ENCODE measurements at places on chromosomes 3 and 15.

DNA sequence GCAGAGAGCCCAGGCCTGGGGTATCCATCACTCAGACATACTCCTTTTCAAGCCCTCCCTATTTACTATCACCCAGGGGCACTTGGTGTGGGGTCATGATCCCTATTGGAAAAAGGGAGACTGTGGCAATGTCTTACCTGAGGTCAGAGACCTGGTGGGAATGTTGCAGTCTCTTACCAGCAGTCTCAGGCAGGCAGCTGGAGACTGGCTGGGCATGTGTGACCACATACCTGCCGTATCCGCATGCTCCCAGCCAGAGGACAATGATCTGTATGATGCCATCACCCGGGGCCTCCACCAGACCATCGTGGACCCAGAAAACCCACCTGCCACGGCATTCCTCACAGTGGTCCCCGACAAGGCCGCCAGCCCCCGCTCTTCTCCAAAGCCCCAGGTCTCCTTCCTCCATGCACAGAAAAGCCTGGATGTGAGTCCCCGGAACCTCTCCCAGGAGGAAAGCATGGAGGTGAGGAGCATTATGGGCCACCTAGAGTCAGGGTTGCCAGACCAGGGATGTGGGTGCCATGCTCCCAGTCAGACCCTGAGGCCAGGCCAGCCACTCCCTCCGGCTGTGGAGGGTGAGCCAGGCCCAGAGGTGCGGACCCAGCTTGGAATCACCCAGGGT, 5.9 kb downstream of the SH2D7 start:
- no peak for DNase-seq

- DNase-seq = no peak
These were observed 9.2 kb downstream of the HSPBAP1 start for GRCh38 chr3:122784436-122784835.

- no peak for DNase-seq
These were observed 1.0 kb upstream of the CCR5 start for GRCh38 chr3:46369675-46370132.

DNA sequence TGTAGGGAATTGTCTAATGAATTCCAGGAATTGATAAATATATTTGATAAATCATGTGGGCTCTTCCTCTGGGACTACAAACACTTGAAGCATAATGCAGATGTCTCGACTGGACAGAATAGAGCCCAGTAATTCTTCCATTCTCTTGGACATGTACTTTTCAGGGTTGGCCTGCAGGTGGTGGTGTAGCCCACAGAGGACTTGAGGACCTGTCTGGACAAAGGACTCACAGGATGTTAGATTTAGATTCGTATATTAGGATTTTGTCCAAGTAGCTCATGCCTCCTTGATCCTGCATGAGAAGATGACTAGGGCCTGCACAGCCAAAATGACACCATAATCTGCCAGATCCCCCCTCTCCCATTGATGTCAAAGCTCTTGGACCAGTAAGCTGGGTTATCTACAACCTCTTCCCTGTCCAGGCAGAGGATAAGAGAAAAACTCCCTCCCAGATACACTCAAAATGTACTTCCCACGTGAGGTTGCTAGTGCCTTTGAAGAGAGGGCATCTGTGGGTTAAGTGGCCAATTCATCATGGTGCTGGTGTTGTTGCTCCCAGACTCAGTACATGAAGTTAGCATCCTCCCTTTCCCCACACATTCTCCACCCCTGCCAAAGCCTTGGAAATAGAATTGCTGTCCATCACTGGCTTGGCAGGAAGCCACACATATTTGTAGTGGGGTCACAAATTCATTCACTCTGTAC, 88.6 kb upstream of the ZNF280D start:
- peak; percentile 39 for DNase-seq

DNA sequence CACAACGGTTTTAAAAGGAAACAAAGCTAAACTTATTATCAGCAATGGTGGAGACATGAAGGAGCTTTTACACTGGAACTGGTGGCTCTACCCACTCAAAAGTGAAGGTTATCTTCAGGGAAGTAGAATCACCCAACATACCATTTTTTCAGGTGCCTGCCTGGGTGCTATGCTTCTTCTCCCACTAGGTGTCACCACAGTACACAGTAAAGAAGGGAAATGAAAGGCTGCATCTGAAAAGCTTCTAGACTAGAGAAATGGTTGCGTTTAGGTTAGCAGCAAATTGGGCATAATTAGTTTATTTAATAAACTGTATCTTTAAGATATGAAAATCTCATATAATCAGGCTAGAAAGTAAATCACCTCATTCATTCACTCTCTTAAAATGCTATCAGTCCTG, 47.0 kb upstream of the SELENOK start:
- peak; percentile 22 for DNase-seq

DNA sequence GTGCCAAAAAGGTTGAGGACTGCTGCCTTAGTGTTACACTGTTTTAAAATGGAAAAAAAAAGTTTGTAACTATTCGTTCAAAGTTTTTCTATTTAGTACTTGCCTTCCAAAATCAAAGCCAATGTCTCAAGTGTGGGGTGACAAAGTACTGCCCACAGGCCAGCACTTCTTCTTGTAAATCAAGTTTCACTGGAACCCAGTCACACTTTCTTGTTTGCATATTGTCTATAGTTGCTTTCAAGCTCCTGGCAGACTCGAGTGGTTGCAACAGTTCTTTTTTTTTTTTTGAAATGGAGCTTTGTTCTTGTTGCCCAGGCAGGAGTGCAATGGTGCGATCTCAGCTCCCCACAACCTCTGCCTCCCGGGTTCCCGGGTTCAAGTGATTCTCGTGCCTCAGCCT, 75.3 kb upstream of the RPL35A start:
- DNase-seq = no peak

DNA sequence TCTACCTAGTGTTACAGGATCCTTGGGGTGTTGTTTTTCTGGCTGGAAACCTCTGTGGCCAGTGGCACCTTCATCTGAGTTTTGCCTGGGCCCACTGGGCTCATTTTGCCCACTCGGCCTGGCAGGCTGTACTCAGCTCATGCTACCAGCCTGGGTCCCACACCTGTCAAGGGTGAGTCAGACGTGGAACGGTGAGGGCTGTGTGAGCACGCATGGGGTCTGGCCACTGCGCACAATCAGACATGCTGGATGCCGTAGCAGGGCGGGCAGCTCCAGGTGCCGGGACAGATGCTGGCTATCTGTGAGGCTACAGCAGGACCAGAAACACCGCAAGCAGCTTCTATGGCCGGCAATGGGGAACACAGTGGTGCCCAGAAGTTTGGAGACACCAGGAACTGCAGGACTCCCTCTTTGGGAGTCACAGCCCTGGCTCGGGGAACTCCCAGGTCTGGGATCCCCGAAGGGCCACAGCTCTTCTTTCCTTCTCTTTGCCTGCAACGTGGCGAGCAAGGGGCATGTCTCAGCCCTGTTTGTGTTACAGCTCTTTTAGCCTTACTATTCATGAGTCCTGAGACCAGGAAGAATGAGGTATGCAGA, 35.9 kb upstream of the DNAJC13 start:
- DNase-seq = no peak

- DNase-seq = no peak
These were observed 42.1 kb downstream of the NR2F2 start for GRCh38 chr15:96372554-96372953.

DNA sequence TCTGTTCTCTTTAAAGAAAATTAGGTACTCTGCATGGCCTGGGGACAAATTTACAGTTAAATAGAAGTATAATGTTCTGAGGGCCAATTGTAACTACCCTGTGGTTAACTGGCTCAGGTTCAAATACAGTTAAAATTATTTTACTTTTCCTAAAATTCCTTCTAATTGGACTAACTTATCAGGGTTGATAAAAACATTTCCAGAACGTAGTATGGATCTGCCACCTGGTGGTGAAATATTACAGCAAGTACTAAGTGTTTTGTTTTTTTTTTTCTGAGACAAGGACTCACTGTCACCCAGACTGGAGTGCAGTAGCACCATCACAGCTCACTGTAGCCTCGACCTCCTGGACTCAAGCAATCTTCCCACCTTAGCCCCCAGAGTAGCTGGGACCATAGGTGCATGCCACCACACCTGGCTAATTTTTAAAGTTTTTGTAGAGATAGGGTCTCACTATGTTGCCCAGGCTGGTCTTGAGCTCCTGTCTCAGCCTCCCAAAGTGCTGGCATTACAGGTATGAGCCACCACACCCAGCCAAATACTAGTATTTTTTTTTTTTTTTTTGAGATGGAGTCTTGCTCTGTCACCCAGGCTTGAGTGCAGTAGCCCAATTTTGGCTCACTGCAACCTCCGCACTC, 29.2 kb downstream of the NEO1 start:
- peak; percentile 29 for DNase-seq

DNA sequence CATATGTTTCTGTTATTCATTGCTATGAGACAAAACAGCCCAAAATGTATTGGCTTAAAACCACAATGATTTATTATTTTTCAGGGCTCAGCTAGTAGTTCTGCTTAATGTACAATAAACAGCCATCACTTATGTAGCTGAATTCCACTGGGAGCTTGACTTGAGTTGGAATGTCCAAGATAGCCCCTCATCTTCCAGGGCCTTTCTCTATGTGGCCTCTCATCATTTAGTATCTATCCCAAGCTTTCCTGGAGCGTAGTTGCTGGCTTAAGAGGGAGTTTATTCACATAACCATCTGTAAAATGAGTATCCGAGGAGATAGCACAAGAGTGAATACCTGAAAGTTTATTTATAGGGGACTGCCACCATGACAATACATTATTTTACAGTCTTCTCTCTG, 176.8 kb downstream of the EPHA6 start:
- DNase-seq = no peak

- DNase-seq = peak; percentile 93
These were observed 43.0 kb downstream of the VGLL4 start for GRCh38 chr3:11600501-11601282.

- DNase-seq = no peak
These were observed 958 bp downstream of the GLDN start for GRCh38 chr15:51342227-51342999.

GRCh38 chr15:74316141-74316540, 51.3 kb downstream of the CYP11A1 start:
- no peak for DNase-seq

DNA sequence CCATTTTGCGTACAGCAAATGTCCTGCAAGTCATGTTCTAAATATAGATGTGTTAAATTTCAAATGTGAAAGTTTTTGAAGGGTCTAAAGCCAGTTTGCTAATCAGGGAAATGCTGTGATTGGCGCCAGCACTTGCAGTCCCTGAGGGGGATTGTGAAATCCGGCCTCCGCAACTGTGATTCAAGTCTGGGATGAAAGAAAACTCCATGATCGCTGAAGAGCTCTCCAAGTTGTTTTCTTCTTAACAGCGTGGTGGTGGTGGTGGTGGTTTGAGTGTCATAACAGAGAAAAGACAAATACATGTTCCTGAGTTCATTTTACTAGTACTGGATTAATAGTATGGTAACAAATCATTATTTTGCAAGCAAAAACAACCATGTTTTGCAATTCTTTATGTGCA, 51.8 kb downstream of the MITF start:
- peak; percentile 57 for DNase-seq

DNA sequence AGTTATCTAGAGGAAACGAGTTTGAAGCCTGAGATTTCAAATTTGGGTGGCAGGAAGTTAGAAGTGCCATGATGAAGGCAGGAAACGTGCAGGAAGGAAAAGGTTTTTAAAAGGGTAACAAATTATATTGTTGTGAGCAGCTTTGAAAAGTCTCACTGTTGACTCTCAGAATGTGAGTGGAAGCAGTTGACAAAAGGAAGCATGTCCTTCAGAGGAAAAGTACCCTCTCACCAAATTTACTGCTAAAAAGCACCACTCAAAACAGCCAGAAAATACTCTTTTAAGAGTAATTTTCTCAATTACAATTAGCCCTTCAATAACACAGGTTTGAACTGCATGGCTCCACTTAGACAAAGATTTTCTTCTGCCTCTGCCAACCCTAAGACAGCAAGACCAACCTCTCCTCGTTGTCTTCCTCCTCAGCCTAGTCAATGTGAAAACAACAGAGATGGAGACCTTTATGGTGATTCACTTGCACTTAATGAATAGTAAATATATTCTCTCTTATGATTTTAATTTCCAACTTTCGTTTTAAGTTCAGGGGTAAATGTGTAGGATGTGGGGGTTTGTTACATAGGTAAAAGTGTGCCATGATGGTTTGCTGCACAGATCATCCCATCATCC, 117.1 kb upstream of the LIPC start:
- no peak for DNase-seq

DNA sequence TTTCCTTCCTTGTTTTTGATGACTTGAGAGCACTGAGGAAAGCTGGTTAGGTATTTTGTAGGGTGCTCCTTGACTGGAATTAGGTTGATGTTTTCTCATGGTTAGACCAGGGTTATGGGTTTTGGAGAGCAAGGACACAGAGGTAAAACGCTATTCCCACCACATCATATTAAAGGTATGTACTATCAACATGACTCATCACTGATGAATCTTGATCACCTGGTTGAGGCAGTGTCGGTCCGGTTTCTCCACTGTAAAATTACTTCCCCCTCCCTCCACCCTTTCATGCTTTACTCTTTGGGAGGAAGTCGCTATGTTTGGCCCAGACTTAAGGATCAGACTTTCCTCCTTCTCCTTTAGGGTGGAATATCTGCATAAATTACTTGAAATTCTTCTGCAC, 201.6 kb downstream of the EDEM1 start:
- no peak for DNase-seq

DNA sequence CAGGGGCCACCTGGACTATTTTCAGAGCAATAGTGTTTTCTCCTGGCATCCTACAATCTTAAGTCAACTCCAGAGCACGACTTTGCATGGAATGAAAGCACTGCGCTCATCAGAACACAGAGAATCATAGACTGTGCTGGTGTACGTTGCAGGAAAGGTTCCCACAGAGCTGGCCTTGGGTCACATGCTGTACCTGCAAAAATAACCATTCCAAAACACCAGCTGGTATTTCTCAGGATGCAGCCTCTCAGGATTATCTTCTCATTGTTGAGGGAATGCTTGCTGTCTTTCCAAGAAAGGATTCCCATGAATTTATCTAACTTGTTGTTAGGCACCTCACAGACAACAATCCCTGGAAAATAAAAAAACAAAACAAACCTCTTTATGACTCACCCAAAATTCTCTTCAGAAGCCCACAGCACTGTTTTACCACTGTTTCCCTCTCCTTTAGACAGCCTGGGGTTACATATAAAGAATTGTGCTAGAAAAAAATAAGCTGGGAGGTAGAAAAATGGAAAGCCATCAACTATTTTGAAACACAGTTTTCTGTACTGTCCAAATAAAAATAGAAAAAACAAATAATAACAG, 131.7 kb downstream of the ATP8B4 start:
- DNase-seq = no peak

GRCh38 chr15:62509395-62509958, 344.4 kb upstream of the C2CD4B start:
- no peak for DNase-seq

- no peak for DNase-seq
These were observed 123.8 kb upstream of the TJP1 start for GRCh38 chr15:29945943-29946596.

DNA sequence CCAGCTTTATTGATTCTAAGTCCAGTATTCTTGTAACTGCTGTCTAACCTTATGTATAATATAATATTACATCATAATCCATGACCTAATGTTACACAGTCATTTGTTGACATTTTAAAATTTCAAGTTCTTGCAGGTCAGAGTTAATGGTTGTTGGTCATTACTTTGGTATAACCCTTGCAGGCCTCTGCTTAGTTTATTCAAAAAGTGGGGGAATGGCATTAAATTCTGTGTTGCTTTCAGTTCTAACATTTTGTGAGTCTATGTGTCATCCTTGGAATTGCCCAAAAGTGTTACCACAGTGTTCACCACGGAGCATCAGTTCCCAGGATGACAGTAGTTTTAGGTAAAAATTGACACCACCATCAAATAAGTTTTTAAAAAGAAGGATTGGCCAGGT, 174.8 kb upstream of the BCL6 start:
- DNase-seq = no peak

Measured in AG09319 (cell line).